AG08395 (cell line): ENCODE measurements at places on chromosomes 12 and 14.

DNA sequence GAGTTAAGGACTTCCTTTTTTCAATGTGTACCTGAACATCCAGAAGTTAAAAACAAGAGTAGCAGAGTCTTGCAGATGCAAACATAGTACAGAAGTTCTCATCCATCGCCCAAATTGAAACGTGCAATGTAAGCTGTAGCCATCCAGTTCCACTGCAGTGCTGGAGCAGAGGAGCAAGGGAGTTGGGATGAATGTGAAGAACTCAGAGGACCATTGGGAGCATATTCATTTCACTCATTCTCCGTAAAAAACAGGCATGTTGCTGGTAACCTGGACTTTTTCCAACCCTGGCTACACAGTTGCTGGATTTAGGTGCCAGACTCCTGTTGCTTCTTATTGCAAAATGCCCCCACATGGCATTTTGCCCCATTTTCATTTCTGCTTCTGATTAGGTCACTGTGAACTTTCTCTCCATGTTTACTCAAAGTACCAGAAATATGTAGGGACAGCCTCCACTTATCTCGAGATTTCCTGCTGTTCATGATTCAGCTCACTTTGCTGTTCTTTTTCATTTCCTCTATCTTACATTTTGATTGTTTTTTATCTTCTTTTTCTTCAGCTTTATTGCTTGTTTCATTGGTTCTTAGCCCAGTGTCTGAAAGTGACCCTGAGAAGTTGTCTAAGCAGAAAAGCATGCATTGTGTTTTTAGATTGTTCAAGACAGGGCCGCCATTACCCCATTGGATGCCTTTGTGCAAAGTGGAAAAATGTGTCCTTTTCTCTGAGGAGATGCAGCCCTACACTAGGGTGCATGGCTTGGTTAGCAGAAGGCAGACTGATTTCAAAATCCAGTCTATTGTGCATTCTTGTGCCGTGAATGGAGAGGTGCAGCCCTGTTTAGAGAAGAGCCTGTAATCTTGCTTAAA, 109.0 kb upstream of the AMIGO2 start:
- peak; percentile 46 for DNase-seq

GRCh38 chr12:112025808-112026375, 12.7 kb downstream of the ERP29 start:
- no peak for DNase-seq

- peak; percentile 10 for DNase-seq
Observed at GRCh38 chr14:53620317-53620716, 336.3 kb downstream of the BMP4 start.

DNA sequence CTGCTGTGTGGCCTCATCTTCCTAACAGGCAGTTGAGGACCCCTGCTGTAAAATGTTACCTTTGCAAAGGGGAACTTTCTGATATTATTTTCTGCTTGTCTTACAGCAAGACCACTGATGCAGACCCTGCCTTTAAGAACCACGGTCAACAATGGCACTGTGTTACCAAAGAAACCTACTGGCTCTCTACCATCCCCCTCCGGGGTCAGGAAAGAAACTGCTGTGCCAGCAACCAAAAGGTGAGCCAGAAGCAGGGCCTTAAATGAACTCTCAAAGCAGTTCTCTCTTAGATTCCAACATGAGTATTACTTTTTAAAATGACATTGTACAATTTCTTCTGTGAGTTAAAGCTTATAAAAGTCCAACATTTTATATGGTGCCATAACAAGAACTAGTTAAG, 72.2 kb downstream of the EML1 start:
- no peak for DNase-seq

DNA sequence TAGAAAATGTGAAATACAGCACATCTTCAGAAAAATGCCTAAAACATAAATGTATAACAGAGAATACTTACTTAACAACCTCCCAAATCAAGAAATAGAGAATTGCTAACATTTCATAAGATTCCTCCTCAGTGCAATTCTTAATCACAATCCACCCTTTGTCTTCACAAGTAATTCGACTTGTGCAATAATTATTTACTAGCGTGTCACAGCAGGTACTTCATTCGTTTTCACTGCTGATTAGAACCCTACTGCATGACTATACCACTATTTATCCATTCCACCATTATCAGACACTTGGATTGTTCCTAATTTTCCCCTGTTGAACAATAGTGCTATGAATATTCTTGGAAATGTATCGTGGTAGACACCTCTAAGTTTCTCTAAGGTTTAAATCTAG, 64.9 kb upstream of the BBS10 start:
- no peak for DNase-seq

GRCh38 chr12:40511341-40511740, 180.9 kb upstream of the CNTN1 start:
- no peak for DNase-seq

GRCh38 chr14:24095271-24096068, 1.4 kb downstream of the PCK2 start:
- peak; percentile 71 for DNase-seq

DNA sequence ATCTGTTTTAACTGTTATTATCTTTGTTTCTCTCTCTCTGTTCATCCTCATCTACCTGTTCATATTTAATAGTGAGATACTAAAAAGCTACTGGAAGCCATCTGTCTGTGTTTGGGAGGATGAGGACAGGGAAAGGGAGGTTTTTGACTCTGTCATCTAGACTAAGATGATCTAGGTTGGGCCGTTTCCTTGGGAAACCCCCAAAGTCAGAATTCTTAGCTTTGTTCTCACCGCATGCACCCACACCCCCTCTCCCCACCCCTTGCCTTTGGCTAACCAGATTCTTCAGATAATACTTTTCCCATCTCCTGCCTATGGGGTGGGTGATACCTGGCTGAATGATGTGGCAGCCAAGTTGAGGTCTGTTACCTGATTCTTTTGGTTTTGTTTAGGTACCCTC, 73.0 kb downstream of the PRICKLE1 start:
- no peak for DNase-seq

GRCh38 chr12:27747111-27747820, 32.8 kb upstream of the KLHL42 start:
- DNase-seq, result no peak

DNA sequence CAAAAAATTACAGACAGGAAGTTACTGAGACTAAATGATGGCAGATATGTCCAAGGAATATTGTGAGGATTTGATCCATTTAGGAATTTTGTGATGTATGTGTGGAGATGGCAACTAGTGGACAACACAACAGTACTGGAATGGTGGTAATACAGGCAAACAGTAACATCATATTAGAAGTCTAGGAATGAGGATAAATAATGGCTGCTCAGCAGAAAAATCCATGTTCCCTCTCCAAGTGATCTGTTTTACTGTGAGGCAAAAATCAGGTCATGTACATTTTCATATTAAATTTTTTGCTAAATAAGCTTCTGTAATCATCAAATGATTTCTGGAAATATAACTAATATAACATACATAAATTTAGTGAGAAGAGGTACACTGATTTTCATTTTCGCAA, 108.4 kb downstream of the MED13L start:
- DNase-seq, result no peak

- no peak for DNase-seq
Observed at GRCh38 chr14:103141117-103141796, 18.0 kb downstream of the TNFAIP2 start.

- no peak for DNase-seq
Observed at GRCh38 chr14:105102893-105103292, 37.7 kb upstream of the GPR132 start.

DNA sequence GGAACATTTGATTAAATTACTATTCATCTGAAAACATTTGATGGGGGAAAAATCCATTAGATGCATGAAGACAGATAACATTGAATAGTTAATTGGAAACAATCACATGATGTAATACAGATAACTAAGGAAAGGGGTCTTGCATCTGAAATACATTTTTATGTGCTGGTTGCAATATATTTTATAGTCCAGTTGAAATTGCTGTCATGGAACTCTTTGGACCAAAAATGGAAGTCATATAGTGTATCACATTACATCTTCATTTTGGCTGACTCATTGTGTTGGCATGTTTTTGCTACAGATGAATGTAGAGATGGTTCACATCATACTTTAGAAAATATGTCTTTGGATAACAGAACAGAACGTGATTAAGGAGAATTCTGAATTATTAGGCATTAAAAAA, 43.0 kb upstream of the GNPNAT1 start:
- peak; percentile 33 for DNase-seq

DNA sequence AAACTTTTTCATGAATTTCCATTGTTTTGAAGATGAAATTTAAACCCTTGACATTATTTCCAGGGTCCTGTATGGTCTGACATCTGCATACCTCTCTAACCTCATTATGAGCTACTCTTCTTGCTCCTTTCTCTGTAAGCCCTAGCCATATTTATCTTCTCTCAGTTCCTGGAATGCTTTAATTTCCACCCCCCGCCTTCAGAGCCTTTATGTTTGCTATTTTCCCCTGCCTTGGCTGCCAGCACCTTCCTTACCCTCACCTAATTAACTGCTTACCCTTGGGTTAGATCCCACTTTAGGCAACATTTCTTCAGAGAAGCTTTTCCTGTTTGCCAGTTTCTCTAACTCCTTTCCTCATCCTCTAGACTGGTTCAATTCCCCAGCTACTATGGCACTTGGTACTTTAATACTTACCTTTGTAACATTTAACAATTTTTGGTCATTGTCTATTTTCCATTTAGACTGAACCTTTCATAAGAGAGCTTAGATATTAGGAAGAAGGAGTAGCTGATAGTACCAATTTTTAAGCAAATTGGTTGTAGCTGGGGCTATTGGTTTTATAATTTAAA, 6.0 kb downstream of the STYX start:
- DNase-seq, result no peak

DNA sequence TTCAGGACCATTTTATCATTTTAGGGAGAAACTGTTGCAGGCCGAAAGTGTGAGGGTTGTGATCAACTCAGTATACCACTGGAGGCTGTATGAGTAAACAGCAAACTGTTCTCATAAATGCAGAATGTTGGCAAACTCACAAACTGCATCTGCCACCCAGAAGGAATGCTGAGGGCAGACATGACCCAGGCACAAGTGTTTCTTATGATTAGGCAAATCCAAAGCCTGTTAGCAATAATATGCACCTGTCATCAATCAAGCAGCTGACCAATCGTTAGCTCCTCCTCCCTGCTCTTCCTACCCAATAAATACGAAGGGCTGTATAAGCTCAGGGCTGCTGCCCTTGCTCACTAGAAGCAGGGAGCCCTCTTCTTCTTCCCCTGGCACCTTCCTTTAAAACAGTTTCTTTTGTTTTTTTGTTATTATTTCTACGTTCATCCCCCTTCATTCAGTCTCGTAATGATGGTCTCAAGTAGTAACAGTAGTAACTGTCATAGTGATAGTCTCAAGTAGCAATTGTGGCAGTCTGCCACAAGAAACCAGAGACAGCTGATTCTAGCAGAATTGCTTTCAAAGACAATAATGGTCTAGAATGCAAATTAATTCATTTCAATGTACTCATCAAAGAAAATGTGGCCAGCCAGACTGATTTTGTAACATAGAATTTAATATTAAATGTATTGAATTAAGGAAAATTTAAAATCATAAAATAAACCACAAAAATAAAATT, 15.2 kb upstream of the CCDC175 start:
- DNase-seq, result no peak

- no peak for DNase-seq
Observed at GRCh38 chr12:101165319-101165718, 44.7 kb downstream of the SLC5A8 start.

DNA sequence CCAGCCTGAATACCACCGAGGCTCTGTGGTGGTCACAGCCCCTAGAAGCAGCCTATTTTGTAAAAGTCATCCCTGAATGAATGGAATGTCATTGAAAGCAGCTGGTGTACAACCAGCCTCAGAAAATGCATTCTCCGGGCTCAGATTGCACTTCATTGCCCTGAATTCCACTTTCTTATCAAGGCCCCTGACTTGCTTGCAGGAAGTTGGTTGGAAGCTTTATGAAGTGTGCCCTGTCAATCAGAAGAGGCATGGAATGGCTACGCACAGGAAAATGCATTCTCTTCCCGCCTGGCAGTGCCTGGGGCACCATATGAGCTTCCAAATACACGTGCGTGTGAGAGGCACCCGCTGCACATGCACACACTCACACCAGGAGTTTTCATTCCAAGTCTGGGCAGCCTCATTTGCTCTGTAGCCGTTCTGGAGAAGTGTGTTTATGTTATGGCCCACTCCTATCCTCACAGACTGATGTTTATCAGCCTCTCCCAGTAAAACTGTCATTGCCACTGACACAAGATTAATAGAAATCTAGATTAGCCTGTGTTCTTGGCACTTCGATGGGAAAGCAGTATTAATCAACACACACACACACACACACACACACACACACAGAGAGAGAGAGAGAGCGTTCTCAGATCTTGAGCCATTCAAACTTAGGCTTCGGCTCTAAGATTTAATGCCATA, 63.9 kb downstream of the NUAK1 start:
- DNase-seq, result no peak

GRCh38 chr14:52219488-52220084, 47.9 kb upstream of the PTGDR start:
- no peak for DNase-seq

GRCh38 chr14:56324454-56324853, 206.2 kb downstream of the PELI2 start:
- DNase-seq, result peak; percentile 9

- no peak for DNase-seq
Observed at GRCh38 chr14:33909380-33910084, 41.3 kb downstream of the EGLN3 start.
